ENCODE measurements at places on chromosomes 7 and 10.

- no peak for DNase-seq
Measured at GRCh38 chr7:8249121-8249520, 12.8 kb downstream of the ICA1 start.

DNA sequence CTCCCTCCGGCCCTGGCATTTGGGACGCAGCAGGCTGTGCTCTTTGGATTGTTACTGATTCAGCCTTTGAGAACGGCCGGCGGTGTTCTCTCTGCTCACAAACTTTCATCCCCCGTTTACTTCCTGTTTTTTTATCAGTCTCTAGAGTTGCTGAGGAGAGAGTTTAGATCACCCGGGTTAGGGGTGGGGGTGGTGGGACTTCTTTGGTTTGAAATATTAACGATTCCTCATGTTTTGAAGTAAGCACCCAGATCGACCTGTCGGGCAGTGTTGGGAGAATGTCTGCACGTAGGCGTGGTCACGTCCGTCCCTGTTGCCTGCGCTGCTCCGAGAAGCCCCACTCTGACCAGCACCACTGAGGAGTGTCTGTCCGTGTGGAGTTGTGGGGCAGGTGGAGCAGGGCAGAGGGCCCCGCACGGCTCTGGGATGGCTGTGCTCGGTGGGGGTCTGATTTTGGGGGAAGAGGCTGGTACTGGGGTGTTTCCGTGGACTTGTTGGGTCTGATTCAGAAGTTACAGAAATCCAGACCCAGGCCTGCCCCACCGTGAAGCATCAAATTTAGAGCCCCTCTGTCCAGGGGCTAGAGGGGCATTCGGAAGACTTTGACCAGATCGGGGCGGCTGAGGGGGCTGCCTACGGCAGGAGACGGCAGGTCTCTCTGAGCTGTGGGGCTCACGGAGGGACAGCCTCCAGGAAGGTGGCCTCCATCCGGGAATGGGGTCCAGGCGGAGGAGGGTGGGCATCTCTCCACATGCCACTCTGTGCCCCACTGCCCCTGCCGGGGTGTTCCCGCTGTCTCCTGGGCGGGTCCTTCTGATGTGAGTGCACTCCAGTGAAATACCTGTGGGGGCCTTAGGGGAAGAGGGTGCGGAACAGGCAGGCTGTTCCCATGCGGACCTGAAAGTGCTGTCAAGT lies 7.4 kb downstream of the INPP5A start:
- DNase-seq, result no peak

DNA sequence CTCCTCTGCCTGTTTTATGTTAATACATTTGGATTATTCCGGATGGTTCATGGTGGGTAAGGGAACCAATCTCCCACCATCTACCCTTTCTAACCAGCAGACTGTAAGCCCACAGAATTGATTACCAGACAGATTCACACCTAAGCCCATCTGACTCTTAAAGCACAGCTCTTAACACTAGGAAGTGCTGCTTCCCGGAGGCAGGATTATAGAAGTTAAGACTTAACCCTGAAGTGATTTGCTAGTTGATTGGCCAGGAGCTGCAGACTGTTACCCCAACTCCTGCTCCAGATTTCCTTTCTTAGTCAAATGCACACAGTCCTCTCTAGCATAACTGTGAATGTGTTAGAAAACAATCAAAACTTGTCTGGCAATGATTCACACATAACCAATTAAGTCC lies 221.7 kb downstream of the CDK14 start:
- DNase-seq, result no peak

DNA sequence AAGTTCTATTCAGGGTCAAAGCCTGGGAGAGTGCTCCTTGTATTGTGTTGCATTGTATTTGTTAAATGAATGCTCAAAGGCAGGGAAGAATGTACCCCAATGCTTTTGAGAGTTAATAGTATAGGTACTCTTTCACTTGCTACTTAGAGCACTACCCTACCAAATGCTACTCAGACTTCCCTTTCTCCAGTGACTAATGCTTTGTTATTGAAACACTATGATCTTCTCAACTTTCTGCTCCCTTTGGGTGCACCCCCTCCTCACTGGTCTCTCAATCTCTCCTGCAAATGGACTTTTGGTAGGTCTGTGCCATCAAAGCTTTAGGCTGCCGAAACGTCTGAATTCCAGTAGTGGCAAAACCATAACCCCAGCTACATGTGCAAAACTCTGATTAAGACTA lies 177.7 kb upstream of the AHR start:
- no peak for DNase-seq

GRCh38 chr7:135512135-135512887 lies 2.4 kb upstream of the CNOT4 start:
- DNase-seq, result no peak
